NCI-H774 (cell line): ENCODE measurements at places on chromosomes 6 and 20.

DNA sequence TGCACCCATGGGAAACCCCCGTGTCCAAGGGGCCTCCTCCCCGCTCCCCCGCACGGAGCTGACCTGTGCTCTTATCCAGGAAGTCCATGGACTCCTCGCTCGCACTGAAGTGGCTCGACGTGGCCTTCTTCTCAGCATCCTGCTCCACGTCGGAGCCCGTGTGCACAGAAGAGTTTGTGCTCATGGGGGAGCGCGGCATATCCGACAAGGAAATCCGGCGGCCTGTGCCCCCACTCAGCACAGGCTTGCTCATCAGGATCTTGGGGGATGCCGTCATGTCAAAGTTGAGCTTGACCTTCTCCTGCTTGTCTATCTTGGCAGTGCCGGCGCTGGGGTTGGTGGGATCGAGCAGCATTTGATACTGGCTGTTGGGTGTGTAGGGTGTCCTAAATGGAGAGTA lies 80.2 kb downstream of the ZMYND8 start:
- no peak for DNase-seq

DNA sequence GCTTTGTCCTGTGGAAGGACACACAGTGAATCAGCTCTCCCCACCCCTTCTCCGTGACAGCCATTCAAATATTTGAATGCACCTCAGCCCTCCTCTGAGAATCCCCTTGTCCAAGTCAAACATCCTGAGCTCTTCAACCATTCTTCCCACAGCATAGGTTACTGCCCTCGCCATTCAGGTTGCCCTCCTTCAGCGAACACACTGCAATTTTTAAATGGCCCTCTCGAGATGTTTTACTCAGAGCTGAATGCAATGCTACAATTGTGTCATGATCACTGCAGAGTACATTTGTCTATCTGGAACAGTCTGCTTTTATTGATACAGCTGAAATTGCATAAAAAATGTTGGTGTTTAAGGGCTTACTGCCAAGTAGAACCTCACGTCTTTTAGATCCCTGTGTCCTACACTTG lies 48.9 kb downstream of the SLC2A12 start:
- DNase-seq, result peak; percentile 89

GRCh38 chr20:44009679-44009992 lies 95.0 kb downstream of the TOX2 start:
- DNase-seq, result no peak

- no peak for DNase-seq
Measured at GRCh38 chr6:24321538-24322162, 36.2 kb downstream of the DCDC2 start.

- DNase-seq, result no peak
Measured at GRCh38 chr6:165936660-165937059, 231.0 kb downstream of the TBXT start.
